Stimulated activated CD4-positive, alpha-beta T cell treated with anti-CD3 and anti-CD28 coated beads, Interleukin-12 subunit alpha, Interleukin-12 subunit beta, amount 100 ng/mL, for 24 hours (primary cell): ENCODE measurements at places on chromosomes 1 and 21.

DNA sequence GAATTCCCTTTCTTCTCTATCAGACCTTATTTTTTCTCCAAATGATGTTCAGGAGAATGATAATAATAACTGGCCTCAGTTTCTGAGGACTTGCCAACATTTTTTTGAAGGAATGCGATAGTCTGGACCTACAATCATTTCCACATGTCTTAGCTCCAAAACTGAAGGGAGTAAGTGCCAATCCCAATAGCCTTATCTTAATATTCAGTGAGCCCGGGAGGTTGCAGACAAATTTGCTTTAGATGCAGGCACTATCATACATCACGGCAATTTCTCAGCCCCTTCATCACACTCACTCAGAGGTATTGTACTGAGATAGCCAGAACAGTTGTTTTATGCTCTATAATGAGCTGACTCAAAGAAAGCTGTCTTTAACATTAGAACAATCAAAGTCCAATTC lies 796.9 kb downstream of the ADGRL2 start:
- DNase-seq = no peak

GRCh38 chr1:150881331-150882070 lies 5.1 kb upstream of the ARNT start:
- DNase-seq = no peak

DNA sequence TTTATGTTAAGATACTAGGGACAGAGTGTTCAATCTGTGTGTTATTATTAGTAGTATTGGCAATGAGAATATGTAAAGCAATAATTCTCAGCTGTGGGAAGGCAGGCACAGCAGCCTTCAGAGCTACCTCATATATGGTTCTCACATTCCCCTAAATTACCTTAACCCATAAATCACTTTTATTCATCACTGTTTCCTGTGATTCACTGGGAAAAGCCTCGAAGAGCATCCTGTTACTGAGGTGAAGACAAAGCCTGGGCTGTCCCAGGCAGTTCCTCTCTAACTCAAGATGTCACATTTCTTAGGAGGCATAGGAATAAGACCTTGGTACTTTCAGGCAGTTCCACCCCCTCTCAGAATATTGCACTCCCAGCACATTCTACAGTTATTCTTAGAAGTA lies 965.7 kb downstream of the NCAM2 start:
- DNase-seq = no peak

- no peak for DNase-seq
Measured at GRCh38 chr1:47821760-47822159, 175.4 kb downstream of the TRABD2B start.

- no peak for DNase-seq
Measured at GRCh38 chr21:45208627-45208951, 79.1 kb downstream of the POFUT2 start.

- DNase-seq = no peak
Measured at GRCh38 chr1:239418681-239419080, 32.3 kb downstream of the CHRM3 start.

DNA sequence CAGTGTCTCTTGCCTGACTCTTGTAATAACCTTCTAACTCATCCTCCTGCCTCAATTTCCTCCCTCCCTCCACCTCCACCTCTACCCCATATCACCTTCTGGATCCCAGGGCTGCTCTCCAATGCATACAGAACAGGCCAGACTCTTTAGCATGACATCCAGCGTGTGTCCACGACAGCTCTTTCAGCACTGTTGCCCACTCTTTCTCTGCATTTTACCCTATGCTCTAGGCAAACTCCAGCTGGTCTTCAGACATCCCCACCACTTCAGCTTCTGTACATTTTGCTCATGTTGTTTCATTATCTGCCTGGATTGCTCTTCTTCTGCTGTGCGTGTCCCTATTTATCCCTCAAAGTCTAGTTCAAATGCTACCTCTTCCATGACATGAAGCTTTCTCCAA lies 4.8 kb downstream of the INKA2 start:
- no peak for DNase-seq

GRCh38 chr1:110002695-110003094 lies 18.1 kb downstream of the AHCYL1 start:
- no peak for DNase-seq

GRCh38 chr1:180264595-180264994 lies 34.5 kb downstream of the LHX4 start:
- DNase-seq = no peak

- DNase-seq = no peak
Measured at GRCh38 chr1:19710825-19711611, 46.3 kb downstream of the HTR6 start.

DNA sequence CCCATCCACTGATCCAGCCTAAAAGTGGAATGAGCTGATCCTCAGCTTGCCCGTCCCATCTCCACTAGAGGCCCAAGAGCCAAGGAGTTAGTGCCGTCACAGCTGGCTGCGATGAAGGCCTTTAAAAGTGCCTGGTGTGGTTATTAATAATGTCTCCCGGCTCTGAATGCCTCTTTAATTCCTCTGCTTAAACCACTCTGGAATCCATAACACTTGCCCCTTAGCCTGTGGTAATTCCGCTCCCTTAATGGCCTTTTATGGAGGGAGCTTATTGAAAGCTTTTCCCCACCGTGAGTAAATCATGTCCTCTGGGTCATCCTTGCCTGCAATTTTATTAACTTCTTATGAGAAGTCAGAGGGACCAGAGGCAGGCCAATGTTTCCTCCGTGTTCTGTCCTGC lies 55.4 kb downstream of the UBIAD1 start:
- DNase-seq = no peak

GRCh38 chr1:65247419-65248359 lies 61.7 kb upstream of the DNAJC6 start:
- DNase-seq = no peak

DNA sequence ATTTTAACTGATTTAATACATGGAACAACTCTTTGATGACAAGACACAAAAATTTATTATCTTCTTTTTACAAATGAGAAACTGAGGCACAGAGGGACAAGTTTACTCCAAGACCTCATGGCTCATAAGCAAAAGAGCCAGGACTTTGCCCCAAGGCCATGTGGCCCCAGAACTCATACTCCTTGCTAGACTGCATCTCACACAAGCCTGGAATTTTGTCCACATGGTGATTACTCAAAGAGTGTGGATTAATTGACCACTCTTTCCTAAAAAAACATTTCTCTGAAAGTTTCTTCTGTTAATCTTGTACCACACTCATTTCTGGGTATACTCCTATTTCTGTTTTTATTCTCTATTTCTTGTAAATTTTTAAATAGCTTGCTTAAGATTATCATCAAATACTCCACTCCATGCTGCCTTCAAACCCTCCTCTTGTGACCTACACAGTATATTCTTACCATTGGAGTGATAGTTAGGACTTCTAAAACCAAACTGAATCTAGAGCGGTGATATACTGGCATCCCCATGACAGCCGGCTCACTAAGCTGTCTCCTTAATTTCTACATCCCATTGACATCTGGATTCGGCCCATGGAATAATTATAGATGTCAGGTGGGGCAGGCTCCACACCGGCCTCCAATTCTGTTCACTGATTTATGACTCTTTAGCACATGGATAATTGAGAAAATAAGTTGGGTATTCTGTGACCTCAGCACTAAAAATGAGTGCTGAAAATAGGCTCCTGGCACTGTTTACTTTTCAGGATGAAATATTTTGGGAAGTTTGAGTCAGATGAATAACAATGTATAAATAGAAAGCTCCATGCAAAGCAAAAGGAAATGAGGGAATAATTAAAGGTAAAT lies 16.1 kb downstream of the RGS4 start:
- no peak for DNase-seq

DNA sequence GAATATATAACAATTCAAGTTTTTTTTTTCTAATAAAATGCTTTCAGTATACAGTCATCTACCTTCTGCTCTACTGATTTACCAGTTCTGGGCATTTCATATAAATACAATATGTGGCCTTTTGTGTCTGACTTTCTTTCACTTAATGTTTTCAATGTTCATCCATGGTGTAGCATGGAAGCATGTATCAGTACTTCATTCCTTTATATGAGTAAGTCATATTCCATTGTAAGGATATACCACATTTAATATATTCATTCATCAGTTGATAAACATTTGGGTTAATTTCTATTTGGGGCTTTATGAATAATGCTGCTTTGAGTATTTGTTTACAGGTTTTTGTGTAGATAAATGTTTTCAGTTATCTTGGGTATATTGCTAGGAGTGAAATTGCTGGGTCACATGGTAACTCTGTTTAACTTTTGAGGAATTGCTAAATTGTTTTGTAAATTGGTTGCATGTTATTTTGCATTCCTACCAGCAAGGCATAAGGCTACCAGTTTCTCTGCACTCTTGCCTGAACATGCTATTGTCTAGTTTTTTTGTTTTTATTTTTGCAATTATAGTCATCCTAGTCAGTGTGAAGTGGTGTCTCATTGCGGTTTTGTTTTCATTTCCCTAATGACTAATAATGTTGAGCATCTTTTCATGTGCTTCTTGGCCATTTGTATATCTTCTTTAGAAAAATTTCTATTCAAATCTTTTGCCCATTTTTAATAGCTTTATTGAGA lies 206.1 kb downstream of the TM2D1 start:
- DNase-seq = no peak

DNA sequence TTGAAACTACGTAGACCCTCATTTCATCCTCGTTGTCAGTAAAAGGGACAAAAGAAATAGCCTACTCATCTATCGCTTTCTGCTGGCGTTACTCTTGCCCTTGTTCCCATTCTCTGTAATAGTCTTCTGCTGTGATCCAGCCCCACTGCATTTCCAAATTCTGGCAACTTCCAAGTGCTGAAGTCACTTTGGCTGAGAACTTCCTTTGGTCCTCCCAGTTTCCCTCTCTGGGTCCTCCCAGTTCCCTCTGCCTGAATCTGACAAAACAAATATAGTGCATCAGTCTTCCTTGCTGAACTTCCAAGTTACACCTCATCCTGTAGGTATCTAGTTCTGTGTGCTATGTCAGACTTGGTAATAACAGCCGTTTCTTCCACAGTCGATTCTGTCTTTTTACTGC lies 47.0 kb upstream of the PLA2G4A start:
- no peak for DNase-seq

DNA sequence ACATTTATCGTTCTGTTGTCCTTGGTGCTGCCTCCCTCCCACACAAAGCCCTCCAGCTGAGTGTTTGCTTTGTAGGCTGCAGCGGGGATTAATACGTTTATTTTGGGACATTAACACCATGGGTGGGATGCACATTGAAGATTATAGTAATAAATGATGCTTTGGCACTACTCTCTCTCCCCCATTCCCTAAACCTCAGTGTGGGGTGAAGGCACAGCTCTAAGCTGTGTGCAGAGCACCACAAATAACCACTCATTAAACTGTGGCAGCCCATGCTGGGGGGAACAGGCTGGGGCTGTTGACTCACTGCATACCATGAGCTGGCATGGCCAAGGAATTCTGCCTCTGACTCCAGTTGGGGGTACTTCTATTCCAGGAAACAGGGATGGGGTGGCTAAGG lies 7.7 kb downstream of the PCP4L1 start:
- no peak for DNase-seq

DNA sequence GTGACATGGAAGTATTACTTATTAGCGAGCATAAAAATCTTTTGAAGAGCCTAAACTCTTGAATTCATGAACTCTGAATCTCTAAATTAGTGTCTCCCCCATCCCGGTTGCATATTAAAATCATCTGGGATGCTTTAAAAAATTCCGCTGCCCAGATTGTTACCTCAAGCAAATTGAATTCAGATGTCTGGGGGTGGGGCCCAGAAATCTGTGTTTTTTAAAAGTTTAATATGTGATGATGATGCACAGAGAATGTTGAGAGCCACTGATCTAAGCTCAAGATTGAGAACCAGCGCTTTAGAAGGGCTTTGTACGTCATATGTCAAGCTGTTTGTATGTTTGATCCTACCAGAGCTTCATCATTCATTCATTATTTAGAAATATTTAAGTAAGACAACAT lies 446.8 kb downstream of the NUF2 start:
- no peak for DNase-seq

- no peak for DNase-seq
Measured at GRCh38 chr1:33257772-33258712, 1.8 kb downstream of the ZNF362 start.

- DNase-seq = no peak
Measured at GRCh38 chr21:43315244-43316137, 111.4 kb downstream of the SIK1 start.
